ENCODE measurements at places on chromosomes 4 and X.

DNA sequence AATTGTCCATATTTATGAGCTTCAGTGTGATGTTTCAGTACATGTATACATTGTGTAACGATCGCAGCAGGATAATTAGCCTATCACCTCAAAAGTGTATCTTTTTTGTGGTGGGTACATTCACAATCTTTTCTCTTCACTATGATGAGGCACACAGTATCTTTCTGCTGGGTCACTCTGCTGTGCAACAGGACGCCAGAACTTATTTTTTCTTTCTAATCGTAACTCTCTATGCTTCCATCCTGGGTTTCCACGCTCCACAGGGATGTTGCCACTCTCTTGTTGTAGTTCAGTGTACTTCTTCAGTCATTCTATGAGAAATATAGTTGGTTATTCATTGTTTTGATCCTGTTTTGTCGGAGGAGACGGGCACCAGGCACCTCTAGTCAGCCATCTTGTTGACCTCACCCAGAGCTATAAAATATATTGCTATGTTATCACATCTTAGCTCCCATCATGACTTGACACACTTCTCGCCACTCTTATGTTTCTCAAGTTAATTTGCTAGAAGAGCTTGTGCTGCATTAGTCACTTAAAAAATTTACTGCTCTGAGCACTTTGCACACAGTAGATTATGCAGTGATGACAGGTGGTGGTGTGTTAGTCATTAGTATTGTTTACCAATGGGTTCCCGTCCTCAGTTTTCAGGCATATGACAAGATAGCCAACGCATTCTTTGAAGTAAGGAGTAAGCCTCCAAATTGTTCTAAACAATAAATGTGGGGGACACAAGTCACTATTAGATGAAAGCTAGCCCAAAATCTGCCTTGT lies 1002.7 kb upstream of the PCDH7 start:
- DNase-seq = no peak

- no peak for DNase-seq
Measured at GRCh38 chr4:184715526-184715925, 18.4 kb downstream of the CENPU start.

DNA sequence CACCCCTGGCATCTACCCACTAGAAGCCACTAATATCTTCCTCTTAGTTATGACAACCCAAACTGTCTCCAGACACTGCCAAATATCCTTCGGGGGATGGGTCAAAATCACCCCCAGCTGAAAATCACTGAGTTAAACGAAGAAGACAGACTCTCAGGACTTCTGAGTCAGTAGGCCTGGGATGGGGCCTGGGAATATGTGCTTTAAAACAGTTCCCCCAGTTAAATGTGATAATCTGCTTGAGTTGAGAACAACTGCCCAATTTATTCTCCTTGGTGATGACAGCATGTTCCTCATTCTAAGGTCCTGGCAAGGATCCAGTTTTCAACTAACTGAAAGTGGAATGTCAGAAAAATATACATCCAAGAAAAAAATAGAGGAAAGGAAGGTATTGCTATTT lies 52.4 kb downstream of the CBLL2 start:
- DNase-seq = no peak

- no peak for DNase-seq
Measured at GRCh38 chr4:40842725-40843423, 93.1 kb downstream of the NSUN7 start.

GRCh38 chr4:89056953-89057398 lies at the start of gene FAM13A:
TSS of gene FAM13A (minus strand) at chr4:89057185. CDS start at chr4:89056964, 221 bp downstream.
- DNase-seq = peak; percentile 93

GRCh38 chr4:178894126-178894525 lies 1451.9 kb upstream of the AGA start:
- DNase-seq = no peak

GRCh38 chr4:98430708-98431403 lies 169.7 kb downstream of the RAP1GDS1 start:
- DNase-seq = no peak
